ENCODE measurements at places on chromosomes 1 and 21.

DNA sequence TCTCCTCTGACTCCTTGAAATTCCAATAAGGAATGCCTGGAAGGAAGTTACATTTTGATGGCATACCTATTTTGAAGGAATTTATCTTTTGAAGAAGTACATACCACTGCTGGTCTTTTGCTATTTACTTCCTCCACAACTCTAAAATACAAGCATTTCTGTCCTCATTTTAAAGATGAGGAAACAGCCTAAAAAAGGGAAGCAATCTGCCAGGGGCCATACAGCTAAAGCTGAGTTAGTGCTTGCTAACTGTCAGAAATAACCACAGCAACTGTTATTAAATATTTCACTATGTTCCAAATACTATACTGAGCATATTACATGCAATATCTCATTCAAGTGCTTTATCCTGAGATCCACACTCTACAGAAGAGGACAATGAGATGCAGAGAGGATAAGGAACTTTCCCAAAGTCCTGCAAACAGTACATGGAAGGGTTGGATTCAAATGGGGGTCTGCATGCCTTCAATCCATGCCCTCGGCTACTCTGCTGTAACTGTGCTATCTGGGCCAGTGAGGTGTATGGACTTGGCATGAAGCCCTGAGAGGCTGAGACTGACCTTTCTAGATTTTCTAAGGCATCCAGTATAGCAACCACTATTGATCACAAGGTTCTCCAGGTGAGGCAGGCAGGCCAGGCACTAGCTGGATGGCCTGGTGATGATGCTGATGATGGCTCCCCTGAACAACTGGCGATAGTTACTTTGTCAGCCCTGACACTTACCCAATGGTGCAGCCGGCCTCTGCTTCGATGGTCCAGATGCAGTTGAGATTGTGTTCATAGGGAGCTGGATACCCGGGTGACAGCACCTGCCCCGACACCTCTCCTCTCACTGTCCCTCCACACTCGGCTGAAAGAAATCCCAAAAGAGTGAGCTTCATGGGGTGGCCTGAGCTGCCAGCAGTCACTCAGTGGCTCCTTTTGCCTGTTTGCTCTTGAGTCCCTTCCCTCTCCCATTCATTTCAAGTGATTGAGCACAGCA is 171.4 kb upstream of the HMGB4 start:
- DNase-seq, result no peak

DNA sequence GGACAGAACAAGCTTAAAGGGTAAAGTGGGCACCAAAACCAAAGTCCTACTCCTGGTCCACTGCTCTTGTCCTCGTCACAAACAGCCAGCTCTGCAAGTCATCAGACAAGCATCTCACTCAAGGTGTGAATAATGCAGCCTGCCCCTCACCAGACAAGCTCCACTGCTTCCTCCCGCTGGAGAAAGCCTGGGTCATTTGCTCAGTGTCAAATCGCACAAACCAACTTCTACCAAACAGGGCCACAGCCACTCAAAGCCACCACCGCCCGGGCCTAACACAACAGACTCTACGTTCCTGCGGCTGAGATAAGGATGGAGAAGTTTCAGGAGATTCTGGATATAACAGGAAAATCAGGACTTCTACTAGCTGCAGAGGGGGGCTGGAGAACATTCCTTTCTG is 3.3 kb downstream of the SSBP3 start:
- no peak for DNase-seq

GRCh38 chr1:56578963-56579875 is at the start of gene PLPP3:
Gene PLPP3 (minus strand): TSS chr1:56579563. CDS start chr1:56579016, 547 bp downstream.
- no peak for DNase-seq

DNA sequence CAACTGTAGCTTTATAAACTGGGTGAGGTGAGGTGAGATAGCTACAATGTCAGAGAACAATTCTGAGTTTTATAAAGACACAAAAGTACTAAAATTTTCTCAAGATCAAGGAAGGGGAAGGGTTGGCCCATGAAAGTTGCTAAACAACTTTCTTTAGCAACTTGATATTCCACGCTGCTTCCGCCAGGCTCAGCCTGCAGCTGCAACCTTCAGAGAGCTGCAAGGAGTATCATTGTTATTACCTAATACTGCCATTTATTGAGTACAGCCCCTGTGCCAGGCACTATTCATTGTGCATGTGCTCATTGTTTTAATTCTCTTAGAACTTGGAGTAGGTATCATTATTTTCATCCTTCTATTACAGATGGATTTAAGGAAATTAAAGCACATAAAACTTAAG is 34.1 kb upstream of the SUCO start:
- DNase-seq, result no peak

DNA sequence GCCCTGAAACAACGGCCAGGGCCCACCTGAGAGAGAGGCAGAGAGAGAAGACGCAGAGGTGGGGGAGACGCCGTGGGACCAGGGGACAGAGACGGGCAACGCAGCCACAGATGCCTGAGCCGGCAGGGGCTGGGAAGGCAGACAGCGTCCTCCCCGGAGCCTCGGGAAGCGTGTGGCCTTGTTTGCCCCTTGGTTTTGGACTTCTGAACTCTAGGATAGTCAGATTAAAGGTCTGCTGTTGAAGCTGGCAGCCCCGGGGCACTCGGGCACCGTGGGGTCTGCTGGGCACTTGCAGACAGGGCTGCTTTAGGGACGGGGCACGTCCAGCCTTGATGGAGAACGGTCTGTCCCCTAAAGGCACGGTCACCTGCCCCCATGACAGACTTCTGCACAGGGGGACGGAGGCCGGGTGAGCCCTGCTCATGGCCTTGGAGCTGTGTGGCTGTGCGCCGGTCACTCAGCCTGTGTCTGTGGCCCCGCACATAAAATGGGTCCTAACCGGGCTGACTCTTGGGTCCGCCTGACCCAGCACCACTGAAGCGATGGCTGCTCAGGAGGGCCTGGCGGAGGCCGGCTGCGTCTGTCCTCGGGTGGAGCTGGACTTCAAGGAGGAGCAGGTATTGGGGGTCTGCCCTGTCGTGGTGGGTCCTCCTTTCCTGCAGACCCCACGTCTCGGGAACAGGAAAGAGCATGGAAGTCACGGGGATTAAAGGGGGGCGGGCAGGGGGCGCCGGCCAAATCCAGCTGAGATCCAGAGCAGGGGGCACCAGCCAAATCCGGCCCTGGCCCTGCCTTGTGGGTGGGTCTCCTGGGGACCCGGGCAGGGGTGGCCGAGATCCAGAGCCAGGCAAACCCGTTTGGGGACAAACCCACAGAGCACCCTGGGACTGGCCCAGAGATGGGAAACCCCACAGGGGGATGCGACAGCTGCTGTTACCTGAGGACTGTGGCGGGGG is 9.6 kb upstream of the RNF223 start:
- no peak for DNase-seq

DNA sequence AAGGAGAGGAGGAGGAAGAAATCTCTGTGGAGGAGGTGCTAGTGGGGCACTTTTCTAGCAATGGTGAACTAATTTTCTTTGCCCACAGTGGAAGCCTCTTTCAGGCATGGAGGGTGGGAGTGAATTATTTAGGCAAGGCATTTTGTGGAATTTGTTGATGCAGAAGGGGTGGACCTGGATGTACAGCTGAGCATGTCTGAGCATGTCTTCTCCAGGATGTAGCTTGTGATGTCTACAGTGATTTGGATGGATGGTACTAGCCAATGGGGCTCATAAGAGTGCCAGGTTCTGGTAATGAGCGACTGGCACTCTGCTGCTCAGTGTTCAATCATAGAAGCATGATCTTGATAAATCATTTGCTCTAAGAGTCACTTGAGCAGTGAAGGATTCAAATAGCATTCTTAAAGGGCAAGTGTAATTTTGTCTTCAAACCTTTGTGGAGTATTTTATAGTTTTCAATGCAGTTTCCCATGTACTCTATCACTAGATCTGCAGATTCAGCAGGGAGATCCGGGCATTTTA is 153.9 kb upstream of the LMO4 start:
- no peak for DNase-seq

DNA sequence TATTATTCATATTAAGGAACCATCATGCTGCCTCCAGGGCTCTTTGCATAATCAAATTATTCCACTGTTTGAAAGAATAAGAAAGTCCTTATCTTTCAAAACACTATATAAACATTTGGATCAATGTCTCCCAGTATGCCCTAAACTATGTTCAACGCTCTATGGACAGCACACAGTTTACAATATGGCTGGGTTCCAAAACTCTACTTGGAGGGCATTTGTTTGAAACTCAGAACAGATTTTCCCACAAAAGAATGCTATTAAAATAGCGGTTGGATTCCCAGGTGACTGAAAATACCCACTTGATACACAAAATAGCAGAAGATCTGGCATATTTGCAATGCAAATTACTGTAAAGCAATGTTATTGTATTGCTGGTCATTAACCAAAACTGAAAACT is 3.2 kb downstream of the HAO2 start:
- no peak for DNase-seq

- no peak for DNase-seq
Measured at GRCh38 chr1:11880181-11880575, 21.4 kb upstream of the NPPB start.

- DNase-seq, result no peak
Measured at GRCh38 chr1:175079338-175079737, 11.7 kb downstream of the TNN start.

DNA sequence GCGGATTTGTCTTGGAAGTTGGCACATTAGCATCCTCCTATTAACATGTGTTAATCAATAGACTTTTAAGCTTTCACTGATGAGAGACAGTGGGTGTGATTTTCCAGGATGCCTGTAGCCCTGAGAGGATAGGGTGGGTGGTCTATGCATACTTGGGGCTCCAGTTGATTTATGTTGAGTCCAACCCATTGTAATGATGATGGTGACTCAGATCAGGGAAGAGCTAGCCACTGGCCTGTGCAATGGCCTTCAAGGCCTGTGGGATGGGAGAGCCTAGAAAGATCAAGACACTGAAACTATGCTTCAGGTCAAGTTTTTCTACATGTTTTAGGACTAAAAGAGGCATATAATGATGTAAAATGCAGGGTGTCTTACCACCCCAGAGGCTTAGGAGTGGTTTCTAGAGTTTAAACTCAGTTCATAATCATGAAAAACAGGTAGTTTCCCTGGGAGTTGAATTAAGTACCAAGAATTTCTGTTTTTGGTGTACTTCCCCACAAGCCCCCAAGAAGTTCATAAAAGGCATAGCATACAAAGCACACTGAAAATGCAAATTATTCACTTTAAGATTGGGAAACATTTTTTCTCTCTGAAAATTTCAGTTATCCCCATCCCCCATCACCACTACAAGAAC is 19.9 kb downstream of the BEND5 start:
- DNase-seq, result no peak

DNA sequence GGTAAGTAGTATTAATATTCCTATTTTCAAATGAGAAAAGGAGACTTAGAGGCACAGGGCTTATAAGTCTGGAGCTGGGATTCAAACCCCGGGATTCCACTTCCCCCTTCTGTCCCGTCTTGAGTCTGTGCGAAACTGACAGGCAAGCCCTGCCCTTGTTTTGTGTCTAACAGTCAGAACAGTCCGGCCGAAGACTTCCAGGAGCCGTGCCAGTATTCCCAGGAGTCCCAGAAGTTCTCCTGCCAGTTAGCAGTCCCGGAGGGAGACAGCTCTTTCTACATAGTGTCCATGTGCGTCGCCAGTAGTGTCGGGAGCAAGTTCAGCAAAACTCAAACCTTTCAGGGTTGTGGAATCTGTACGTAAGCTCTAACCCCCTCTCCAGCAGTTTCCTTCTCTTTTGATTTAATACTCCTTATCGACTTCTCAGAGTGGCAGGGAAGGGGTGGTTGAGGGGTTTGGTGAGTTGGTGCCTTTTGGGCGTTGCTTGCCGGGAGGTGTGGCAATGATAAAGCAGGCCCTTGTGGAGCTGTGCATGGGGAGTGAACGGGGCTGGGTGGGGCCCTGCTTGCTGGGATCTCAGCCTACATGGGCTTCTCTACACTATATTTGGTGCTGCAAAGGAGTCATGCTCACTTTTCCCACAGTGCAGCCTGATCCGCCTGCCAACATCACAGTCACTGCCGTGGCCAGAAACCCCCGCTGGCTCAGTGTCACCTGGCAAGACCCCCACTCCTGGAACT is 29.4 kb downstream of the IL6R start:
- DNase-seq, result no peak

- DNase-seq, result no peak
Measured at GRCh38 chr21:42079939-42080787, 9.0 kb downstream of the UMODL1 start.

DNA sequence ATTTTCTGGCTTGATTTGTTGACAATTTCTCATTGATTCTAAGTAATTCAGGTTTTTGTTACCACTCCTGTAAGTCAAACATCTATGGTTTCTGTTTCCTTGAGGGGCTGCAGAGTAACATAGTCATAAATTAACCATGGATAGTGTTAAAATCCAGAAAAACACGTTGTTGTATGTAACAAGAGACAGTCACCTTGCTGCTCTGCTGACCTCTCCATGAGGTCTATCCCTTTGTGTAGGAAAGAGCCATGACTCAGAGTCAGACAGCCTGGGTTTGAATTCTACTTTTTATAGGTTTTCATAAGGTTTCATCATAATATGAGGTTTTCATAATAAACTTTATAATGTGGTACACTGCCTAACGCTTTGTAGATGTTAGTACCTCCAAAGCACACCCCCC is 27.6 kb upstream of the NBL1 start:
- no peak for DNase-seq

DNA sequence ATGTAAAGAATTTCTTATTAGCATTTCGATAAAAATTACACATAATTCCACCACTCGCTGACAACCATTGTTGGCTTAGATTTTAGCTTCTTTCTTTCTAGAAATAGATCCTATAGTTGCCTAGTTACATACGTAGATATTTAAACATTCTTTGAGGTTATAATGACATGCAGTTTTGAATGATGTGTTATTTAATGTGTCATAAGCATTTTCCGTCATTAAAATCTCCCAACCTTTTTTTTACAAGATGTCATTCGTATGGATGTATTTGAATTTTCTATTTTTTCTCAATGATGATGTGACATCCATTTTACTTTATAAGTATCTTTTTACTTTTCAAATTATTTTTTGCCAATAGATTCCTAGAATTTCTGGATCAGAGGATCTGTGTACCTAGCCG is 44.7 kb downstream of the SLC37A1 start:
- no peak for DNase-seq

Measured in stimulated activated CD4-positive, alpha-beta T cell treated with anti-CD3 and anti-CD28 coated beads, Interleukin-2, amount 100 ng/mL, for 24 hours (primary cell).